ENCODE measurements at places on chromosomes 7 and 10.

- no peak for DNase-seq
Observed at GRCh38 chr7:13321316-13321715, 633.9 kb downstream of the ARL4A start.

DNA sequence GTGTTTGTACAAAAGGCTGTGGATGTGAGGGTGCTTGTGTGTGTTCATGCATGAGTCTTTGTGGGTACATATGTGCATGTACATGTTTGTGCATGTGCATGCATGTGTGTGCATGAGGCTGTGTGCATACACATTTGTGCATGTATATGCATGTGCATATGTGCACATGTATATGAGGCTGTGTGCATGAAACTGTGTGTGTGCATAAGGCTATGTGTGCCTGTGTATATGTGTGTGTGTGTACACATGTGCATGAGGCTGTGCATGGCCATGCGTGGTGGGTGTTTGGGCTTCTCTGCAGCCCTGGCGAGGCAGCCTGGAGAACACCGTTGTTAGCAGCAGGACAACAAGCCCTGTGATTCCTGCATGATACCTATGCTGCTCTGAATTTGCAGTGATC lies 207.7 kb upstream of the ADCY1 start:
- DNase-seq: no peak

- no peak for DNase-seq
Observed at GRCh38 chr7:115635376-115635775, 395.2 kb downstream of the TFEC start.

DNA sequence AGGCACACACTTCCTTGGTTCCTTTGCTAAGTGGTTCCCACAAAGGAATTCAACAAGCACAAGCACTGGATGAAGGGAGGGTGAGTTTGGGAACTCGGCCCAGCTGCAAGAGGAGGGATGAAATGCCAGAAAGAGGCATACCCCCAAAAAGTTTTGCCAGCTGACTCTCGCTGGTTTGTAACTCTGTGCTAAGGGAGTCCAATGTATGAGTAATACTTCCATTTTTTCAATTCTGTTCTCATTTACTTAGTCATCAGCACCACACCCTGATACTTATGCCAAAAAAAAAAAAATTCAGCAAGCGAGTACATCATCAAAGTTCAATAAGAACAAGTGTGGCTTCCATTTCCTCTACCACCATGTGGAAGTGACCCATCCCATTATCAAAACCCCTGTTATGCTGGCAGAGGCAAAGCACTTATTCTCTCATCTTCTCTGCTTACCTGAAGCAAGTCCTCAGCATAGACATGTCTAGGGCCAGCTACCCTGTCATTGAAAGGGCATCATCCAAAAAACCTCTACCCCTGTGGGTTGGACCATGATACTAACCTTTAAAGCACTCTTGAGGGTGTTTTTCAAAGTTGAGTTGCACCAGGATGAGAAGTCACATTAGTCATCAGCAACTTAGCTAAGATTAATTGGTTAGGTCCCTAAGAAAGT lies 6.9 kb upstream of the HYCC1 start:
- DNase-seq: no peak

GRCh38 chr7:34011017-34011695 lies 105.8 kb downstream of the BMPER start:
- DNase-seq: no peak

GRCh38 chr10:11642566-11642965 lies 31.1 kb upstream of the USP6NL start:
- no peak for DNase-seq

DNA sequence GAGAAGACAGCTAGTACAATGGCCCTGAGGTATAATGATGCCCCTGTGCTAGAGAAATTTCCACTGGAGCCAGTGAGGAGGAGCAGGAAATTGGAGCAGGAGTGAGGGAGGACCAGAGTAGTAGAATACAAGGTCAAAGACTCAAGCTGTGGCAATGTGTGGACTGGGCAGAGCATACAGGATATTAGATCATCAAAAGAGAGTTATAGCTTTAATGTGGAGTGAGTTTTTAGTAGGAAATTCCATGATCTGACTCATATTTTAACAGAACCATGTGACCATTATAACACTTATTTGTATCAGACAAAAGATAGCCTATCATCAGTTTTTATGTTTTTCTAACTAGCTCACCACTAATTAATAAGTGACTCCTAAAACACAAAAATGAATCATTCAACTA lies 154.1 kb downstream of the DGKB start:
- DNase-seq: no peak

- no peak for DNase-seq
Observed at GRCh38 chr10:123913688-123914268, 22.2 kb upstream of the CPXM2 start.

- DNase-seq: no peak
Observed at GRCh38 chr10:88234297-88234696, 348.8 kb downstream of the RNLS start.
